Nucleus accumbens (tissue), 56 donors: ENCODE measurements at places on chromosomes 7 and 10.

- DNase-seq: no peak
These were observed 34.0 kb downstream of the PRSS2 start for GRCh38 chr7:142804728-142805207.

DNA sequence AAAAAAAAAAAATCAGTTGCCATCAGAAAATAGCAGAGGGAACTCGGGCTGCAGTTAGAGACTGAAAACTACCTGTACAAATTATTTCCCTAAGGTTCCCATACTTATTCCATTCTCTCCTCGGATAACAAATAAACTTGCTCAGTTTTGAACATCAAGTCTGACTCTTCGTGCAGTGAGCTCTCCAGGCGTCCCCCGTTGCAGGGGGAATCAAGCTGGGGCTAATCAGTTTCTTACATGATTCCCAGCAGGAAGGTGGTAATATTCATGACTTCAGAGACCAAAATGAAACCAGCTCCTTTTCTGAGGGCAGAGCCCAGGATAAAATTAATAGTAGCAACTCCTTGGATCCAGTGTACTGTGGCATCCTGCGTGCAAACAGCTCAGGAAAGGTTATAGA, 135.3 kb downstream of the FRMD4A start:
- DNase-seq: no peak

- DNase-seq: no peak
These were observed 79.6 kb upstream of the EMX2 start for GRCh38 chr10:117462816-117463544.

GRCh38 chr10:44923611-44924010, 12.5 kb downstream of the TMEM72 start:
- no peak for DNase-seq

DNA sequence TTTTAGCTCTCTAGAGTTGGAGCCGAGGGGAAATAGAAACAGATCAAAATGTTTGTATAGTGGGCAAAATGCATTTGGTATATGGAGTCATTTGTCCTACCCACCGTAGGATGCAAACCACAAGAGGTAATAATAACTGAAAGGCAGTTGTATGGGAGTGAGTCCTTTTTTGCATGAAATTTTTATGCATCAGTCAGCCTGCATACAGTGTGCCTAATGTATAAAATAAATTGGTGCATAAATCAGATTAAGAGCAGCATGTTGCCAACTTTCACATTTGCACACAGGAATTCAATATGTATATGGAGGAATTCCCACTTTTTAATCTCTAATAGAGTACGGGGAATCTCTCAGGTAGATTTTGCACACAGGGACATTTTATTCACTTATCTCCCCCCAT, 262.8 kb downstream of the LRMDA start:
- no peak for DNase-seq

DNA sequence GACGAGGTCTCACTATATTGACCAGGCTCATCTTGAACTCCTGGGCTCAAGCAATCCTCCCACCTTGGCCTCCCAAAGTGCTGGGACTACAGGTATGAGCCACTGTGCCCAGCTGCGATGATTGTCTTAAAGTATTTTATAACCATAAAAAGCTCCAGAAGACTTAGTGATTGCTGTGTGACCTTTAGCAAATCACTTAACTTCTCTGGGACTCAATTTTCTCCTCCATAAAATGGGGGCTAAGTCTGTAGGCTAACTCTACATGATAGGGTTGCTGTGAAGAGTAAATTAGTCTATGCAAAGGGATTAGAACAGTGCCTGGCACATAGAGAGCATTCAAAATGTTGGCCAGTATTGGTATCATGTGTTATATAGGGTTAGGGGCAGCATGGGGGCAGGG, 42.8 kb downstream of the PPIF start:
- DNase-seq: no peak

DNA sequence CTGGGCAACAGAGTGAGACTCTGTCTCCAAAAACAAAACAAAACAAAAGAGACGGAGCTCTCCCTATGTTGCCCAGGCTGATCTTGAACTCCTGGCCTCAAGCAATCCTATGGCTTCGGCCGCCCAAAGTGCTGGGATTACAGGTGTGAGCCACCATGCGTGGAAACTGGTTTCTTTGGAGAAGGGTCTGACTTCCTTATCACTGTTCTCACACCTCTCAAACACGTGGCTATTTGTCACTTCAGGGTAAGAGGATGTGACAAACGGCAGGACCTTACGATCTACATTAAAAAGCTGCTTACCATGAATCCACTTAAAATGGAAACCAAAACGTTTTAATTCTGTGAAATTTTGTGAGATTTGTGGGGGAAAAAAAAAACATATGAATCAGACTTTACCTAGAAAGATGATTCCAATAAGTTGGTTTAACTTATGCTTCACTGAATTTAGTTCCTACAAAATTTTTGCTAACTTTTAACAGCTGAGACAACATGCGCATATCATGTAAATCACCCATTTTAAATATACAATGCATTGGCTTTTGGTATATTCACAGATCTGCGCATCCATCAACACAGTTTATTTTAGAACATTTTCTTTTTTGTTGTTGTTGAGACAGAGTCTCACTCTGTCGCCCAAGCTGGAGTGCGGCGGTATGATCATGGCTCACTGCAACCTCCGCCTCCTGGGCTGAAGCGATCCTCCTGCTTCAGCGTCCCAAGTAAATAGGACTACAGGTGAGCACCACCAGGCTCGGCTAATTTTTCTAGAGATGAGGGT, 18.7 kb upstream of the FOXK1 start:
- no peak for DNase-seq

DNA sequence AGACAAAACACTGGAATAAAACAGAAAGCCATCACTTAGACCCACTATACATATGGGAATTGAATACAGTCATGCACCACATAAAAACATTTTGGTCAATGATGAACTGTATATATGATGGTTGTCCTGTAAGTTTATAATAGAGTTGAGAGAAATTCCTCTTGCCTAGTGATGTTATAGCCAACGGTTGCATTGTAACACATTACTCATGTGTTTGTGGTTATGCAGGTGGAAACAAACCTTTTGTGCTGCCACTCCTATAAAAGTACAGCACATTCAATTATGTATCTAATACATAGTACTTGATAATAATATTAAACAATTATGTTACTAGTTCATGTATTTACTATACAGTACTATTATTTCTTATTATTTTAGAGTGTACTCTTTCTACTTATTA, 381.2 kb upstream of the MBL2 start:
- DNase-seq: no peak

- no peak for DNase-seq
These were observed 38.9 kb downstream of the SPOCK2 start for GRCh38 chr10:72049472-72049871.

- no peak for DNase-seq
These were observed 209.2 kb downstream of the SNX10 start for GRCh38 chr7:26500749-26501352.

DNA sequence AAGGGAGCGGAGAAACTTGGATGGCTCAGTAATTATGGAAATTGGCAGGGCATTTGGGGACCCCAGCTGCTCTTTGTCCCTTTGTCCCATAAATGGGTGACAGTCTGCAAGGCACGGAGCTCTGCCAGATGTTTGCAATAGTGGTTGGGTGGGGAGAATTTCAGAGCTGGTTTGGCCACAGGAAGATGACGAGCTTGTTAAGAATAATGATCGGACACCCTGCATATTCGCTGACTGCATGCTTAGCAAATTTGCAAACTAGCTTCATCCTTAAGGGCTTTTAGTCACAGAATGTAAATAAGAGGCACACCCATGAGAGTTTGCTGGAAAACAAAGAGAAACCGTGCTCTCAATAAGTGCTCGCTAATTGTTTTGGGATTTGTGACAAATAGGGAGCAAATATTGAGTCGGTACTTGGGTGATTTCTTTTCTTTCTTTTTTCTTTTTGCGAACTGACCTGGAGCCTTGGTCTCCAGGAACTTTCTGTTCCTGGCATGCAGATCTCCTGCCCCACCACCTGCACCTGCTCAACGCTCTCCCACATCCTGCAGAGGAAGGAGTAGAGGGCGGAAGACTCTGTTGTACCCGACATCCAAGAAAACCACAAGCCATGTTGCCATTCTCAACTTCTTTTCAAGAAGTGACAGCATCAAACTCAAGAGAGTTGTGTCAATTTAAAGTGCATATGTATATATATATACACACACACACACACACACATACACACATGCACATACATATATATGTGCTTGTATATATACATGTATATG, 238.9 kb downstream of the CAMK1D start:
- no peak for DNase-seq

GRCh38 chr7:127486654-127487053, 94.1 kb upstream of the ZNF800 start:
- no peak for DNase-seq

DNA sequence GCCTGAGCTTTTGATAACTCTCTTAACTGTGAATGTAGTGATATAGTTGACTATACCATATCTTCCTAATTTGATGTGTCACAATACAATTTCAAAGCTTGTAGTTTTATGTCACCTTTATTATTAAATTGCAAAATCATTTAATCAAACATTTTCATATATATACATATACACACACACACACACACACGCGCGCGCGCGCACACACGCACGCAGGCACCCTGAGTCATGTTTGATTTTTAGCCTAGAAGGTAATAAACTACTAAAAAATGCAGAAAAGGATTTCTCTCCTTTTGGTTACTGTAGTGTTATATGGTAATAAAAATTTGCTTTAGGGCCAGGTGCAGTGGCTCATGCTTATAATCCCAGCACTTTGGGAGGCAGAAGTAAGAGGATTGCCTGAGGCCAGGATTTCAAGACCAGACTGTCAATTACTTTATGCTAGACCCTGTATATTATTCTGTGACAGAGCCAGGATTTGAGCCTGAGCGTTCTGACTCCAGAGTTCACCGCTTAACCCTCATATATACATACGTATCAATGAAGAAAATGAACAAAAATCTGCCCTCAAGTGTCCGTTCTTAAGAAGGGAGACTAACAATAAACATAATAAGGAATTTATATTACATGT, 89.6 kb downstream of the PODXL start:
- DNase-seq: no peak

GRCh38 chr10:114486938-114487814, 82.9 kb upstream of the AFAP1L2 start:
- no peak for DNase-seq

DNA sequence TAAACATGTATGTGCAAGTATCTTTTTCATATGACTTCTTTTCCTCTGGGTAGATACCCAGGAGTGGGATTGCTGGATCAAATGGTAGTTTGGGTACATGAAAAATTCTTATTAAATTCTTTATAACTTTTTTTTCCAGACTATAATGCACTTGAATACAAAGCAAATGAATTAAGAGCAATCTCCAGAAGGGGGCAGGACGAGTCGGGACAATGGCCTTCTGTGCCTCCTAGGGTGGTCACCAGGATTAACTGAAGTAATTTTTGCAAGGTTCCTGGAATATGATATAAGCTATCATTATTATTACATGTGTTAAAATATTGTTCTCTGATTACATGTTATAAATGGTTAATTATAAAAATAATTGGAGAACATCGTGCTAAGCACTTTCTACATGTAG, 127.2 kb downstream of the PPP1R17 start:
- no peak for DNase-seq

- DNase-seq: no peak
These were observed 10.7 kb downstream of the IRF5 start for GRCh38 chr7:128948312-128948973.

DNA sequence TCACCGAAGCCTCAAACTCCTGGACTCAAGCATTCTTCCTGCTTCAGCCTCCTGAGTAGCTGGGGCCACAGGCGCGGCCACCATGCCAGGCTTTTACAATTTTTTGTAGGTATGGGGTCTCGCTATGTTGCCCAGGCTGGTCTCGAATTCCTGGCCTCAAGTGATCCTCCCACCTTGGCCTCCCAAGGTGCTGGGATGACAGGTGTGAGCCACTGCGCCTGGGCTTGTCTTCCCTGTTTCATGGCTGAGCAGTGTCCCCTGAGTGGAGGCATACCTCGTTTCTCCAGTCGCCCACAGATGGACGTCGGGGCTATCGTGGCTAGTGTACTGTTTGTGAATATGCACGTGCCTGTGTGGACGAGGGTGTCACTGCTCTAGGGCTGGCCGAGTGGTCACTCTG, 11.3 kb downstream of the INPP5A start:
- no peak for DNase-seq

DNA sequence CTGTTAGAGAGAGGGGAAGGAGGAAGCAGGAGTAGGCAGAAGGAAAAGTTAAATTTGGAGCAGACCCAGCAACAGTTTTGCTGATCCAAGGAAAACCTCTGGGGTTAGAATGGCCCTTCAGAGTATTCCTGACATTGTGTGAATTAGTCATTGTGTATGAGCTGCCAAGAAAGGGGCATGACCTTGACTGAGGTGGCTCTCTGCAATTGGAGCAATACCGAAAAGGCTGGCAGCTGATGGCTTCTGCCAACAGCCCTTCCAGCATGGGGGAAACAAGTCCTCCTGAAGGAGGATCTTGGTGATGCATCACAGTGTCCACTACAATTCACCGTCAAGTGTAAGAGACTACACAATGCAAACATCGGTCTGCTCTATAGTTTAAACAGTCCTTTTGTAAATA, 20.6 kb upstream of the WASL start:
- no peak for DNase-seq

DNA sequence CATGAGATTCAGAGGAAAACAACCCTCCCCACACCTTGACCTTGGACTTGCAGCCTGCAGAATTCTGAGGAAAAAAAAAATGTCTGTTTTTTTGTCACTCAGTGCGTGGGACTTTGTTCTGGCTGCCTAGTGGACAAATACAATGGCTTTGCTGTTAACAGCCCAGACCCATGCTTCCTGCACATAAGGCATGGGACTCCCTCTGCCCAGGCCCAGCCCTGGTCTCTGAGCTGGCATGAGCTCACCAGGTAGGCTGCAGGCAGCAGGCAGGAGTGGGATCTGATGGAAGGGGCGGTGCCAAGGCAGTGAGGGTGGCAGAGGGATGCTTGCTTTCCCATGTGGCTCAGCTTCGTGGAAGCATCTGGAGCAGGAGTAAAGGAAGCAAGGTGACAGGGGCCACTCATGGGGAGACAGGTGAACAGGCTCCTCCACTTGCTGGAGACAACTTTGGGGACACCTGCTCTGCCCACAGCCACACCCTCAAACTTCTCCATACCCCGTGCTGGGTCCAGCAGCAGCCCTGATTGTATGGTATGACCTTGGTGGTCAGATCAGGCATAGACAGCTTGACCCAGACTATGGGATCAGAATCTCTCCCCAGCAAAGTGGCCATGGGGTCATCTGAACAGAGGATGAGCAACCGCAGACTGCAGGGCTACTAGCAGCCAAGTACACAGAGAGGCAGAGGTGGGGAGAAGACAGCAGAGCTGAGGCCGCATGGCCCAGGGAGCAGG, 27.0 kb downstream of the ANXA8 start:
- no peak for DNase-seq

DNA sequence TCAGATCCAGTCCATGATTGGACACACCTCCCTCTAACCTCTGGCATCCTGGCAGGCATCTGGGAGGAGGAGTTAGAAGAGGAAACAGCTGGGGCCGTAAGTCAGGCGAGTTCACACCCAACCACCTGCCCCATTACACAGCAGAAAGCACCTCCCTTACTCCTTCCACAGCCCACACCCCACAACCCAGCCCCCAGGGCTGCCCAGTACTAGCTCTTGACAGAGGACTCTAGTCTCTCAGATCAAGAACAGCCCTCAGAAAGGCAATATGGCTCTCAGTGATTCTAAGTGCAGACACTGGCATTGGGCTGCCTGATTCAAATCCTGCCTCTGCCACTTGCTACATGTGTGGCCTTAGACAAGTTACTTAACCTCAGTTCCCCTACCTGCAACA, 34.1 kb downstream of the KCNMA1 start:
- no peak for DNase-seq

- no peak for DNase-seq
These were observed 60.1 kb downstream of the RABGEF1 start for GRCh38 chr7:66800591-66800990.

GRCh38 chr10:93462881-93463280, 19.3 kb downstream of the MYOF start:
- DNase-seq: no peak

GRCh38 chr7:96359876-96360275, 38.0 kb upstream of the SLC25A13 start:
- no peak for DNase-seq
